ENCODE measurements at places on chromosomes 4 and X. TPM values are rescaled to one million over a fixed set of nuclear protein-coding genes. Genes with fewer than 3 reads are reported as not detected.

- H3K4me1 ChIP-seq: no peaks in the 10 kb centered on the region
- no peak overlapping the region for H3K27ac ChIP-seq
- no peaks in the 10 kb centered on the region for H3K36me3 ChIP-seq
- peak; percentile 16 for DNase-seq
Observed at GRCh38 chr4:26992657-26993361, 132.2 kb downstream of the STIM2 start.

GRCh38 chr4:100372432-100372831 is 145.4 kb downstream of the EMCN start:
- no peaks in the 10 kb centered on the region for H3K36me3 ChIP-seq
- no peaks in the 10 kb centered on the region for H3K27me3 ChIP-seq
- no peak overlapping the region for H3K27ac ChIP-seq
- DNase-seq: peak; percentile 25
- H3K4me3 ChIP-seq: no peak overlapping the region

DNA sequence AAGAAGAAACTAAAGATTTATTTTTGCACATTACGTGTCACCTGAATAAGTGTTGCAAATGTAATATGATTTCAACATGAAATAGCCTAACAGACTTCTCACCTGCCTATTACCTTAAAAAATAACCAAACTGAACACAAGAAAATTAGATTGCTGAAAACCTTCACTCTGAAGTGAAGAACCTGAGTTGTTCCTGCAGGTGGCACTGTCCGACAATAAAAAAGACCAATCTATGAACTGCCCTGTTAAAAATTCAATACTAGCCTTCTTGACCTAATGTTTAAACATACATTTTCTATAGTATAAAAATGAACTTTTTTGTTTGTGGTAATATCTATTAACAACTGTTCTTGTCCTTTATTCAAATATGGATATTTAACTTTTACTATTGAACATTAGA is 69.2 kb upstream of the PNPLA4 start:
- H3K27me3 ChIP-seq: no peaks in the 10 kb centered on the region
- no peak overlapping the region for H3K4me3 ChIP-seq
- no peak overlapping the region for H3K27ac ChIP-seq
- DNase-seq: peak; percentile 57
- no peaks in the 10 kb centered on the region for H3K4me1 ChIP-seq
- H3K36me3 ChIP-seq: no peaks in the 10 kb centered on the region

GRCh38 chrX:102129473-102129872 is 4.0 kb downstream of the TCEAL2 start:
- H3K27ac ChIP-seq: no peak overlapping the region
- H3K4me1 ChIP-seq: no peaks in the 10 kb centered on the region
- peaks cover 82% of the 10 kb centered on the region for H3K27me3 ChIP-seq
- no peak overlapping the region for H3K4me3 ChIP-seq
- no peaks in the 10 kb centered on the region for H3K36me3 ChIP-seq

- H3K4me3 ChIP-seq: peak overlapping the region; percentile 8
- peaks cover 8% of the 10 kb centered on the region for H3K4me1 ChIP-seq
- peak overlapping the region; percentile 11 for H3K27ac ChIP-seq
- H3K27me3 ChIP-seq: no peaks in the 10 kb centered on the region
- DNase-seq: peak; percentile 3
- H3K36me3 ChIP-seq: no peaks in the 10 kb centered on the region
Observed at GRCh38 chr4:60657807-60658206, 542.3 kb upstream of the ADGRL3 start.

GRCh38 chr4:54548098-54548620 is 109.6 kb upstream of the KIT start:
- DNase-seq: no peak
- H3K4me1 ChIP-seq: peaks cover 12% of the 10 kb centered on the region

- no peaks in the 10 kb centered on the region for H3K27me3 ChIP-seq
- H3K4me3 ChIP-seq: no peak overlapping the region
- peaks cover 18% of the 10 kb centered on the region for H3K36me3 ChIP-seq
- H3K27ac ChIP-seq: no peak overlapping the region
- no peak for DNase-seq
Observed at GRCh38 chr4:88991746-88992145, 65.2 kb downstream of the FAM13A start.

DNA sequence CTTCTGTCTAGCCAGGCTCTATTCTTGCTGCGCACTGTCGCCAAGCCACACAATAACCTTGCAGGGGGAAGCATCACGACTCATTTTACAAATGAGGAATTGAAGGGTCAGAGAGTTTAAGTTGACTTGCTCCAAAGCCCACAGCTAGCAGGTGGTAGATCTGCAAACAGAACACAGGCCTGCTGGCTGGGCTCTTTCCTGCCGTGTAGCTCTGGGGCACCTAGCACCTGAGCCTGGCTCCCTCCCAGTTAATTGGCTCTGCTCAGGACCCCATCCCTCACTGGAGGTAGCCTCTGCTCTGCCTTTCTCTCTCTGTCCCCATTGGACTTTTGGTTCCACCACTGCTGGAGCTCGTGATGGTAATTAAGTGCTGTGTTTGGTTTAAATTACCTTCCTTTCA is 98.5 kb downstream of the NSUN7 start:
- no peak overlapping the region for H3K4me3 ChIP-seq
- H3K4me1 ChIP-seq: no peaks in the 10 kb centered on the region
- H3K27me3 ChIP-seq: no peaks in the 10 kb centered on the region
- peak overlapping the region; percentile 53 for H3K27ac ChIP-seq

GRCh38 chr4:20456407-20456806 is 204.7 kb downstream of the SLIT2 start:
- no peaks in the 10 kb centered on the region for H3K36me3 ChIP-seq
- no peak overlapping the region for H3K4me3 ChIP-seq
- no peaks in the 10 kb centered on the region for H3K27me3 ChIP-seq
- H3K4me1 ChIP-seq: peaks cover 6% of the 10 kb centered on the region
- no peak for DNase-seq

- no peak overlapping the region for H3K4me3 ChIP-seq
- H3K27me3 ChIP-seq: no peaks in the 10 kb centered on the region
- no peak overlapping the region for H3K27ac ChIP-seq
- peak; percentile 90 for DNase-seq
- peaks cover 7% of the 10 kb centered on the region for H3K4me1 ChIP-seq
Observed at GRCh38 chrX:151789179-151789800, 54.7 kb downstream of the CNGA2 start.

GRCh38 chr4:102901804-102902203 is 33.0 kb downstream of the CISD2 start:
- no peaks in the 10 kb centered on the region for H3K4me1 ChIP-seq
- no peaks in the 10 kb centered on the region for H3K36me3 ChIP-seq
- H3K27me3 ChIP-seq: no peaks in the 10 kb centered on the region
- no peak overlapping the region for H3K27ac ChIP-seq
- no peak overlapping the region for H3K4me3 ChIP-seq

DNA sequence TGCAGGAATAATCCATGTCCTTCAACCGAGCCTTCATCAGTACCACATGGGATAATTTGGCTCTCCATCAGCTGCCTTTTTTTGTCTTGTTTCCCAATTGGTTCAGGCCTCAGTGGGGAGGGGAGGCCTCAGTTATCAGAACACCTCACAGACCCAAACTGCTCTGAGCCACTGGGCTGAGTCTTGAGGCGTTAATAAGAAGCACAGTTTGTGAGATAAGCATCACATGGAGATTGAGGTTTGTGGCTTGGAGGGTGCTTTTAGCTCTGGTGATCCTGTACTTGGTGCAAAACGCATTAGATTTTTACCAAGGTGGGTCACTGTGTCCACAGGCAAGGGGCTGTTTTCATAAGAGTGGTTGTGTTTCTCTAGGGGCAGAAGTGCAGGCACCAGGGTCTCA is 82.8 kb upstream of the HPF1 start:
- no peak overlapping the region for H3K27ac ChIP-seq
- no peak overlapping the region for H3K4me3 ChIP-seq
- H3K4me1 ChIP-seq: peaks cover 5% of the 10 kb centered on the region
- peaks cover 10% of the 10 kb centered on the region for H3K27me3 ChIP-seq
- peaks cover 5% of the 10 kb centered on the region for H3K36me3 ChIP-seq
- DNase-seq: no peak

RAP2C gene
- total RNA-seq: 36.3 TPM
